ENCODE measurements at places on chromosomes 6 and 20.

GRCh38 chr20:52402514-52402913 is 210.9 kb upstream of the ZFP64 start:
- DNase-seq, result no peak

- no peak for DNase-seq
These were observed 33.9 kb downstream of the PRDM1 start for GRCh38 chr6:106120006-106120405.

DNA sequence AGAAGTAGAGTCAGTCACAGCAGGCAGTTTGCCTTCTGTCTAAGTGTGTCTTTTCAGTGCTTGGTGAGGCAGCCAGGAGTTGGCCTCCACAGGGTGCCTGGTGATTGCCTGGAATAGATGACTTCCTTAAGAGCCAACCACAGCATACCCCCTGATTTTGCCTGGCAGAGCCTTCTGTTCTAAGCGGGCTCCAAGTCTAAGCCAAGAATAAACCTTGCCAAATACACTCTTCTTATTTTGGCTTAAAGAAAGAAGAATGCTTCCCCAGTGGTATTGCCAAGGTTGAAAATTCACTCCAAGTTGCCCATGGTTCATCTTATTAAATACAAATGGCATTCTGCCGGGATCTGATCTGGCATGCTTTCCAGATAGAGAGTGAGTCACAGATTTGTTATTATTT is 1424.8 kb upstream of the EYS start:
- no peak for DNase-seq

DNA sequence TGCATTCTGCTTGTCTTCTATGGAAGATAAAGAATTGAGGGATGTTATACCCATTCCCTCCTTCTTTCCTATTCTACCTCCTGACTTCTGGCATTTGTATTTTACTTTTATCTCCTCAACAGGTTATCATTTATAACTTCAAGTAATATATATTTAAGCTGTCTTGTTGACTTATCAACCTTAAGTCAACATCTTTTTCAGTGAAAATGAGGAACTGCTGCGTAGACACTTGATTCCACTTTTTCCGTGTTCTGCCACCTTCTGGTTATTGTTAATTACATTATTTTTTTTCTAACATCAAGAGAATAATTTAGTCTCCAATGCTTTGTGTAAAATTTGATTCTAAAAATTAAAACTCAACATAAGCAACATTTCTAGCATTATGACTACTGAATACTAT is 107.5 kb downstream of the PRKN start:
- no peak for DNase-seq

DNA sequence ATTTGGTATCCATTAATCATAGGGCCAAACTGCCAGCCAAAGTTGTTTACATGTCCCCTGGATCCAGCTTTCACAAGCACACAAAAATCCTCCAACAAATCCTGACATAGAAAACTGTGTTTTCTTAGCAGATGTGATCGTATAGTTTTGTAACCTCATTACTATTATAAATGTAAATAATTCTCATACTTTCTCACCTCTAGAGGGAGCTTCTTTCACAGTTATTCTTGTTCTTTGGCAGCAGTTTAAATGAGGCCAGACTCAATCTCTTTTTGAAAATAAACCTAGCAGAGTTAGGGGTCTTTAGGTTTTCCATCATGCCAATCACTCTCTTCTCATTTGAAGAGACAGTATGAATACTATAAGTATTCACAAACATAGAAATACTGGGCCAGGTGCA is 17.0 kb upstream of the ZNF318 start:
- DNase-seq, result no peak

DNA sequence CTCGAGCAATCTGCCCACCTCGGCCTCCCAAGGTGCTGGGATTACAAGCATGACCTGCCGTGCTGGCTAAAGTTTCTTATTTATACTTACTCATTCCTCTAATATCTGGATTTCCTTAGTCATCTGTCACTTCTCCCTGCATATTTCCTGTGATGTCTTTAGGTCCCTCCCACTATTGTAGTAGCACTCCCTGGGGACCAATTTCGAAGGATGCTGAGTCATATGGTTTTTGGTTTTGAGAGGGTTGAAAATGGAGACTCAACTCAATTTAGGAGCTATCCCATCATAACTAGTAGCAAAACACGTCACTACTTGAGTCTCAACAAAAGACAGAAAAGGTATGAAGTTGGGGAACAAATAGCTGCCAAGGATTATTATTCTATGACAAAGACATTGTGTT is 20.2 kb downstream of the MCUR1 start:
- no peak for DNase-seq

DNA sequence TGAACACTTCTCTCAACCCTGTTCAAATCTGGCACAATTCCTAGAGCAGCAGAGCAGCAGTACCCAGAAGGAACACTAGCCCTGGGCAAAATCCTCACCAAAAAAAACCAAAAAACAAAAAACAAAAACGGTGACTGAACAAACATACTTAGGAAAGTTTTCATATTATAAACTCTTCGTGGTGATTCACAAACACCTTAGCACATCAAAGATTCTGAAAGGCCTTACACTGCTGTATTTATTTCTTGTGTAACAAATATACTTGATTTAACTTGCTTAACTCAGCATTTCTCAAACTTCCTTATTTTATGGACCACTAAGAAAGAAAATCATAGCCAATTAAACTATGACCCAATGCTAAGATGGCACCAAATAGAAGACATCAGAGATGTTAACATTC is 57.8 kb upstream of the RREB1 start:
- no peak for DNase-seq

DNA sequence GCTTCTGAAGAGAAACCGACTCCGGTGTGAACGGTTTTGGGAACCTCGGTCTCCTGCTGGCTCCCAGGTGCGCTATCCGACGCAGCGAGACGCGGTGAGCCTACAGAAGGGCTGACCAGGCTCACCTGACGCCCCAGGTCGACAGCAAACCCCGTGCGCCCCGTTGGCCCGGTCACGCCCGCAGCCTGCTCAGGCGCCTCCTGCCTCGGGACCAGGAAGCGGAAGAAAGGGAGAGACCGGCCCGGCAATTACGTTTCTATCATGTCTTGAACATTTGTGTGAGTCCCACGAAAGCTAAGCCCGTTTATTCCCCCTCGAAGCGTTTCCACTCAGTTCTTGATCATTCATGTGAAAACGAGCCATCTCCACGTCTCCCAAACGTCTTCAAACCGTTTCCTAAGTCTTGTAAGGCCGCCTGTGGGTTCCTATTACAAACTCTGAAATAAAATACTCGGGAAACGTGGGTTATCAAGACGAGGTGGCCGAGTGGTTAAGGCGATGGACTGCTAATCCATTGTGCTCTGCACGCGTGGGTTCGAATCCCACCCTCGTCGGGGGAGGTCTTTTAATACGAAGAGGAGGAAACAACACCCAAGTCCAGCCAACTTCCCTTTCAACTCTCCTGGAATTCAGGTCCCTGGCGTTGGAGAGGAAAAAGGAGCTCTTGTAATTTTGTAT is 150.5 kb upstream of the PRSS16 start:
- no peak for DNase-seq

DNA sequence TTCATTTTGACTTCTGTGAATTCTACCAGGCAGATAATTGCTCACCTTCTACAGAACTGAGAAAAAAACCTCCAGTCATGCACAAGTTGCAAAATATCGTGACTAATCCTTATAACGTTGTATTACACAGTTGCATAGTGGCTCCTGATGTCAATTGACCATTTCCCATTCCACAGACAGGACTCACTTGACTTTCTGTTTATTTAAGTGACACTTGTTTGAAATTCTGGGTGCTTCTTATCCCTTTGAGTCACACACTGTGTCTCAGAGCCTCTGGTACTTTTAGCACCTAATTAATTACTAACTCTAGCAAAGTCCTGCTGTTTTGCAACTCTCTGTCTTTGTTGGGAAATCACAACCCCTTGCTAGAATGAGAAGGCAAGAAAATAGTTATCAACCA is 16.2 kb upstream of the RSPO3 start:
- DNase-seq, result no peak

DNA sequence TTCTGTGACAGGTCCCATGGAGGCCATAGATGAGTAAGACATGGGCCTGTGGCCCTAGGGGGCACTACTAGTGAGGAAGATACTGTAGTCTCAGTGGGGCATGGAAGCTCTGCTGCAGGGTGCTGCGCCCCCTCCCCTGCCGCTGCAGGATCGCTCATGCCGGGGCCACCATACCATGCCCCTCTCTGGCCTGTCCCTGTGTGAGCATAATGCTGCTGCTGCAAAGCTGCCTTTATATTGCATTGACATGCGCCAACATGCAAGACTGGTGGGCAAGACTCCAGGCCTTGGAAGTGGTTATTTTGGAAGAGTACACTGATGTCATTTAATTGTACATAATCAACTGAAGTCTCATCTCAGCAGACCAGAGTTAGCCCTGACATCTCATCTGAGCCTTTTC is 60.0 kb downstream of the TOX2 start:
- no peak for DNase-seq

- DNase-seq, result no peak
These were observed 150.3 kb downstream of the SYCP2 start for GRCh38 chr20:59782986-59783640.

GRCh38 chr6:160949531-160949930 is 42.0 kb upstream of the MAP3K4 start:
- no peak for DNase-seq

DNA sequence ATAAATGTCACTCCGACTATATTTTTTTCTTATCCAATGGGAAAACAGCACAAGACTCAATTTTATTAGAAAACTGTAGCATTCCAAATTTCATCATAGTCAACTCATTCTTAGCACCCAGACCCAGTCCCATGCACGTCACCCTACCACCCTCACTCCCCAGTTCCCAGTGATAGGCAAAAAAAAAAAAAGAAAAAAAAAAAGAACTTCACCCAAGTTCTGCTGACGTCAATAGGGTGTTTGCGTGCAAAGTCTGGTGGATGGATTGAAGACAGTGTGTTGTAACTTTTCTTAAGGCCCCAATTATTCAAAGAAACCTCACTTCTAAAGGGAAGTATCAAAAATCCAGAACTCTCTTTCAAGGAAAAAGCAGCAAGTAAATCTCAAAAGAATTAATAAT is 213.9 kb upstream of the PRDM1 start:
- no peak for DNase-seq

DNA sequence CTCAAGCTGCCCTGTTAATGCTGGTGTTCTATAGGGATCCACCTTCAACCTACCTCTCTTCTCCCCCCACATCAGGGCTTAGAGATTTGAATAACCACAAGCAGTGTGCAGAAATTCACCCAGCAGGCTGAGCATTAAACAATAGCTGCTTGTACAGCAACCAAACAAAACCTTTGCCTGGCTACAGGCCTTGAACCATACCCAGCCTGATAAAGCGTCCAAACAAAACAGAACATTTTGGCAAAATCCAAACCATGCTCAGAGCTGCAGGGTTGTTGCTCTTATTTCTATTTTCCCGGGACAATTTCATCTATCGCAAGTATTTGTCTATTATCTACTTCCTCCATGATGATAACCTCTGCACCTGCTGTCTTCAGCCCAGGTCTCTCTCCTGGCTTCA is 142.3 kb downstream of the UNC5CL start:
- DNase-seq, result no peak

DNA sequence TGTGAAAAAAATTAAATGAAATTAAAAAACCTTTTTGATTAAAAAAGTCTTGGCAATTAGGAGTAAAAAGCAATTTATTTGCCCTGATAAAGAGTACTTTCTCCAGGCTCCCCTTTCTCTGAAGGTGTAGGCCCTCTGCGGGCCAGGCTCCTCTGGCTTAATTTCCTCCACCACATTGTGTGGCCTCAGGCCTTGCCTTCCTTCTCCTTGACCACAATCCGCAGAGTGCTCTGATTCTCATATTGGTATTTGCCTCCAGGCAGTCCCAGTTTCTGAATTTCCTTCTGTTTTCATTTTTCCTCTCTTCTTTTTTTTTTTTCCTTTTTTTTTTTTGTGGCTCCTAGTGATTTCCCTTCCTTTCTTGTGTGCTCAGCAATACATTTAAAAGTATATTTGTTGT is 96.4 kb downstream of the AIG1 start:
- DNase-seq, result no peak

DNA sequence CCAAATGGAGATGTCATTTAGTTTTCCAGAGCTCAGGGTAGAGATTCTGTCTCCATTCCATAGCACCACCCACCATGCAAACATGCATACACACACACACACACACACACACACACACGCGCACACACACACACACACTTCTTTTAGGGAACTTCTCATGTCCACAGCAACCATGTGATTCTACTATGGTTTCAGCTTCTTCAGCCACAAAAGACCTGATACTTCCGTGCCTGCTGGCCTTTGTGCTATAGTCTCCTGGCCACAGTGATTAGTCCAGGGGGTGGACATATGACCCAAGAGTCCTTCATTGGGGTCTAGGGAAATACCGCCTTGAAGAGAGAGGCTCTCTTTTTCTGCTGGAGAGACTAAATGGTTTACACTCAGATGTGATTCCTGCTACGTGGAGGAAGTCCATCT is 53.5 kb downstream of the CARMIL1 start:
- DNase-seq, result no peak

GRCh38 chr6:158377860-158378259 is 65.6 kb downstream of the TULP4 start:
- DNase-seq, result no peak

DNA sequence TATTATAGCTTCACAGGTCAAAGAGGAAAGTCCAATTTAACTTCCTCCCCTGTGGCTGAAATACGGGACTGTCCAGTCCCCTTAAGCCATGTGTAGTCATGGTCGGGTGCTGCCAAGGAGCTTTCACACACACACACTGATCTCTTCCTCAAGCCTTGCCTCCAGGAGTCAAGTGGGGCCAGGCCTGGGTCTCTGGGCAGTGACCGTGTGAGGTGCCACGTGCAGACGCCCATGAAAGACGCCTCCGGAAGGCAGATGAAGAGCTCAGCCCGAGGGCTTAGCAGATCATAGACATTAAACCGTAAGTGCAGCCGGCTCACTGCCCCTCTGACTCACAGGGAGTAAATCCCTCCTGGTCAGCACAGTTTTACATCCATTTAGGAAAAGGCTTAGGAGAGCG is 4.2 kb downstream of the GABRR2 start:
- DNase-seq, result no peak

DNA sequence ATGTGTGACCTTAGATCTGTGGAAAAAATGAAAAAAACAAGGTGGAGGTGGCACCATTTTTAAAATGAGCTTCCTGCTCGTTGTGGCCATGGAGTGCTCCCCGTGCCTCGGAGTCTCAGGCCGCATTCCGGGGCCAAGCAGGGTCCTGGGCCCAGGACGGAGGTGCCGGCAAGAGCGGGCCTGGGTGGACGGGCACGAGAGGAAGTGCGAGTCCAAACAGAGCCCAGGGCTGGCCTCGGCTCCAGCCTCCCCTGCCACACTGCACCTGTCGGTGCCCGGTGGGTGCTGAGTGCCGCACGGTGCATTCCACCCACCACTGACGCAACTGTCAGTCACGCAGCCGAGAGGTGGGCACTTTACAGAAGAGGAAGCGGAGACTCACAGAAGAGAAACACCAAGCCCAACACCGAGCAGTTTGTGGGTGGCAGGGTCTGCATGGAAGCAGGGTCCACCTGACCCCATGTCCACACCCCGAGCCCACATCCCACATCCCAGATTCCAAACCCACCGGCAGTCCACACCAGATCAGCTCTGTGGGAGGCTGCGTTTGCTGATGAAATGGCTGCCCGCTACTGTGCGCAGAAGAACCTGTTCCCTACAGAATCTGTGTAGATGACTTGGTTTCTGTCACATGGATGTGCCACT is 97.7 kb downstream of the PSMB1 start:
- DNase-seq, result no peak

All from activated CD8-positive, alpha-beta memory T cell treated with anti-CD3 and anti-CD28 coated beads for 4 hours (primary cell).